ENCODE measurements at places on chromosomes 16 and 17. TPM values are rescaled to one million over a fixed set of nuclear protein-coding genes. Genes with fewer than 3 reads are reported as not detected.

TOP2A gene
- 39.9 TPM for total RNA-seq

TEKT1 gene
- total RNA-seq: not detected

ABCC12 gene
- not detected for total RNA-seq

MPP2 gene
- 1.3 TPM for total RNA-seq

TP53I13 gene
- total RNA-seq: 54.8 TPM

DNA sequence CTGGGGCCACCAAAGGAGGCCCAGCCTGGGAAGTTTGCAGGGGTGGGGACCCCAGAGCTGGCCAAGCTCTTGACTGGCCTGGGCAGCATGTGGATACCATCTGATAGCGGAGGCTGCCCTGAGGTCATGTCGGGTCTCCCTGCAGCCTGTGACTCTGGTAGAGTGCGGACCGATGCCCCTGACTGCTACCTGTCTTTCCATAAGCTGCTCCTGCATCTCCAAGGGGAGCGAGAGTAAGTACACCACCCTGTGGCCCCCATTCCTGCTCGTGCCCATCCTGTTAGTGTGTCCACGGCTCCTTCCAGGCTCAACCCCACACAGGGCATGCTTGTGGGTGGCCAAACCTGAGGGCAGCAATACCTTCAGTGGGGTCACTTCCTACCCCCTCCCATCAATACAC is 8.0 kb downstream of the CETP start:
- DNase-seq: no peak

DNA sequence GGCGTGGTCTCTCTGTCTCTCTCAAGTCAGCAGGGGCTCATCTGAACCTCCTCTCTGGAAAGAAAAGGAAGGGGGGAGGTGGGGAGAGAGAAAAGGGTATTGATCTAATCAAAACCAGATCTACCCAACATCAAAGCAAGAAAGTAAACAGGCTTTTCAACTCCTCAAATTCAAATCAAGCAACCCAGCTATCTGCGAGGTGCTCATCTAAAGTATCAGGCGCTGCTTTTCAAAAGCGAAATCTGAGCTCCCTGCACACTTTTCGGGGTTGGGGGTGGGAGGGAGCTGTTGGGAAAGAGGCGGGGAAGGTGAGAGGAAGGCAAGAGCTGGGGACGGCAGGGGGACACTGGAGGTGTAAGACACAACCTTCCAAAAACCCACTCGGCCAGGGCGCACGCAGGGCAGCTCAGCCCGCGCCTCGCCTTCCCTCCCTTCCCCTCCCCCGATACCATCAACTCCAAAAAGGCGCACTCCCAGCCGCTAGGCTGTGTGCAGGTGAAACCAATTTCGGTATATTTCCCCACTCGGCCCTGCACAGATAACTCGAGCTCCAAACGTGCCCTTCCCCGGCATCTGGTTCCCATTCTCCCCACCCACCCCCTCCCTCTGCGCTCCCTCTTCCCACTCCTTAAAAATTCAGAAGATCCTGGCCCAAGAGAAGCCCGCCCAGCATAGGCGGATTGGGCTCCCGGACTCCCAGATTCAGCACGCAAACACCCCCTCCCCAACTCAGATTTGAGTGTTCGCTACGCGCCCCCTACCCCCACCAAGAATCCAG is 2.6 kb downstream of the AXIN2 start:
- DNase-seq: no peak

DNA sequence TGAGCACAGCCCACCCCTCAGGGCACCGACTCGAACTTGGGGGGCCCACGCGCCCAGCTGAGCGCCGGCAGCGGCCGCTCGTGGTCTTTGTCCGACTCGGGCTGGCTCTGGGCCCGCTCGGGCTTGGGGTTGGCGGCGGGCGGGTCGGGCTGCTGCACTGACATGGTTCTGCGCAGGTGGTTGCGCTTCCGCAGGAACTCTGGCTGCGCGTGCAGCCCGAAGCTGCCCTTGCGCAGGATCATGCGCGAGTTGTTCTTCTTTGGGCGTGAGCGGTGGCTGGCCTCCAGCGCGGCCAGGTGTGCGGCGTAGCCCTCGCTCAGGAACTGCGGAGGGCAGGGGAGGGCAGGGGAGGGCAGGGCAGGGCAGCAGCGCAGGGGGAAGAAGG is 11.1 kb downstream of the PIMREG start:
- DNase-seq: peak; percentile 9

DNA sequence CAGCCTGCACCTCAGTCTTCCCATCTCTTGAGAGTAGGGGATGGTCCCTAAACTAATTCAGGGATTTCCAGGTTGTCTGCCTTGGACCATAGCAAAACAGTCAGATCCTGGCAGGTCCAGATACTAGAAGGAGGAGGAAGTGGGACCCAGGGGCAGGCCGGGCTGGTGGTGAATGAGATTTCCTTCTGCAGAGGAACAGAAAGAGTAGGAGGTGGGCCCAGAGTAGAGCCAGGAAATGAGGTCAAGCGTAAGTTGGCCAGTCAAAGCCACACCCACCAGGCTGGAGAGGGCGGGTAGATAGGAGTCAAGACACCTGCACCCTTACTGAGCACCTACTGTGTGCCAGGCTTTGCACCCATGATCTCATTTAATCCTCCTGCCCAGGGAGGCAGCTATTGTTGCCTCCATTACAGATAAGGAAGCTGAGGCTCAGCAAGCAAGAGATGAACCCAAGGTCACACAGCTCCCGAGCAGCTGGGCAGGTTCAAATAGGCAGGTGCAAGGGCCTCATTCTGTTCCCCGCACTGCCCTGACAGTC is 2.6 kb downstream of the CDH5 start:
- no peak for DNase-seq

DNA sequence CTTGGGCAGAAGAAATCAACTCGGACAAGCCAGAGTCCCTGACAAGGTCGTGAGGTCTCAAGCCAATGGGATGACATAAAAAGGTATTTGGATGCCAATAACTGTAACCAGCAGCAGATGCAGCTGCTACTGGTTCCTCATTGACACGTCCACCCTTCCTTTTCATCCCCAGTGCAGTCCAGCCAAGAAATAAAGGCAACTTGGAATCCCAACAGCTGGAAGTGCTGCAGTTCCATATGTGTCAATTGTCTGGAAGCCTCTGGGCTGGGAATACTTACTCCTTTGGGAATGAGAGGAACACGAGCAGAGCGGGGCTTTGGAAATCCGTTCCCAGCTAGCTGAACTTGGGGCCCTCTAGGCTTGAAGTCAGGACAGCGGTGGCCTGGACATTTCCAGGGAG is 360.4 kb upstream of the ZFHX3 start:
- no peak for DNase-seq

Measured in fibroblast of villous mesenchyme (primary cell).